ENCODE measurements at places on chromosomes 6 and 20. TPM values are rescaled to one million over a fixed set of nuclear protein-coding genes. Genes with fewer than 3 reads are reported as not detected.

- DNase-seq: no peak
These were observed 6.0 kb downstream of the TAP2 start for GRCh38 chr6:32832535-32832934.

DNA sequence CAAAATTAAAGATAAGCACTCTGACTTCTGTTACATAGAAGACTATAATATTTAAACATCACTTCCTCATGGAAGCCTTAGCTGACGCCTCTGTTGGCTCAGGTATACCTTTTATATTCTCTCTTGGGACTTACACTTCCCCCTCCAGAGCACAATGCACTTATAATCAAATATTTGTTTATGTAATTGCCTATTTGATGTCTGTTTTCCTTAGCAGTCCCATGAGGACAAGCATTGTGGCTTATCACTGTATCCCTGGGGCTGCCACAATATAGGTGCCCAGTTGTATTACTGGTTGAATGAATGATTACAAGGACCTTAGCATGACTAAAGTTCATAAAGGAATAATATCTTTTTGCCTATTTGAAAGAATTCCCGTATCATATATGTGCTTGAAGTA, 186.7 kb upstream of the VGLL2 start:
- no peak for DNase-seq

DNA sequence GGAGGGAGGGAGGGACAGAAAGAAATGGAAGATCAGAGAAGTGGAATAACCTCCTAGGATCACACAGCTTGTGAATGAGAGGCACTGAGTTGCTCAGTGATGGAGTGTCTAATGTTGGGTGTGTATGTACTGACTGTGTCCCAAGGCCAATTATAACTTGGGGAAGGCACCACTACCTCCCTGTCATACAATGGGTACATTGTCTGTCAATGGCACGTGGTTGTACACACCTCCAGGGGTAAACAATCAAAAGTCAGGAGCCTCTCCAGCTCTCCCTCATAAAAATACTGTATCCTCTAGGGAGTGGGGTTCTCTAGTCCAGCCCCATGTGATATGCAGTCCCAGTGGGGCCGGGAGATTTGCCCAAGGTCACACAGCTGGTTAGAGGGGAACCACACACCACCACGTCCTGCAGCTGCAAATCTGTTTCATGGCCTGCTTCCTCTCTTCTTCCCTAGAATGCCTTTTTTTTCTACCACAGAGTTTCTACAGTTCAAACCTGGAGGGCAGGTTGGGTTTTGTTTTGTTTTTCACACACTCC, 112.5 kb downstream of the SNX5 start:
- no peak for DNase-seq

DNA sequence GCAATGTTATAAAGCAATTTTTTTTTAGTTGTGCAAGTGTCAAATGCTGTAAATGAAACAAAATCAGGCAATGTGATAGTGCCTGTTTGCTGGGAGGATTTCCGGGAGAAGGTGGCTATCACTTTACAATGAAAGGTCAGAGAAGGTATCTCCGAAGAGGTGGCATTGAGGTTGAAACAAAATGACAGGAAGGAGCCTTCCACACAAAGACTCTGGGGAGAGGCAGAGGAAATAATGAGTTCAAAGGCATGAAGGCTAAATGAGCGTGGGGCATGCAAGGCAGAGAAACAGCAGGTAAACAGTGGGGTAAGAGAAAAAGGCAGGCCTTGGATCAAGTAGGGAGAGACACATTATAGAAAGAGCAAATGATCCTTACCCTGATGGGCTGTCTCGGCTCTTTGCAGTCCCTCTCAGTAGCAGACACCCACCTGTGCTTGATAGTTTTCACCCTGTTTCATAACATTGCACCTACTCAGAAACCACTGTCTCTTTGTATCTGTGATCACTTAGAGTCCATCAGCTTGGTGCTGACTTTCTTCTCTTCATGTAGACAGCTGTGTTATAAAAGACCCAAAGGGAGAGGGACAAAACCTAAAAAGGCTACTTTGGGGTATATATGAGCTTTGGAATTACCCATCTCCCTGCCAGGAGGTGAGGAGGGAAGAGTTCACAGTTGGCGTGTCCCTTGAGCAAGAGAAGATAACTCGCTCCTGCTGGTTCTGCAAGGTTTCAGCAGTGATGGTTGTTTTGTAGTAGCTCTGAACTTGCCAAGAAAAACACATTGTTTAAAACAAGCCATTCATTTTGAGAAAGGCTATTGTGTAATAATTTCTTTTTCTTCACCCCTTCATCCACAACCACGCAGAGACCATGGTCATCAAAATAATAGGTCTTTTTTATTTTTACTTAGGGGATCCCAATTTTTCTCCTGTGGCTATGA, 22.3 kb downstream of the NRN1 start:
- no peak for DNase-seq

Gene CPXM1
- 3.8 TPM for total RNA-seq

- DNase-seq: peak; percentile 79
These were observed 210.8 kb downstream of the ARHGAP18 start for GRCh38 chr6:129498950-129499842.

DNA sequence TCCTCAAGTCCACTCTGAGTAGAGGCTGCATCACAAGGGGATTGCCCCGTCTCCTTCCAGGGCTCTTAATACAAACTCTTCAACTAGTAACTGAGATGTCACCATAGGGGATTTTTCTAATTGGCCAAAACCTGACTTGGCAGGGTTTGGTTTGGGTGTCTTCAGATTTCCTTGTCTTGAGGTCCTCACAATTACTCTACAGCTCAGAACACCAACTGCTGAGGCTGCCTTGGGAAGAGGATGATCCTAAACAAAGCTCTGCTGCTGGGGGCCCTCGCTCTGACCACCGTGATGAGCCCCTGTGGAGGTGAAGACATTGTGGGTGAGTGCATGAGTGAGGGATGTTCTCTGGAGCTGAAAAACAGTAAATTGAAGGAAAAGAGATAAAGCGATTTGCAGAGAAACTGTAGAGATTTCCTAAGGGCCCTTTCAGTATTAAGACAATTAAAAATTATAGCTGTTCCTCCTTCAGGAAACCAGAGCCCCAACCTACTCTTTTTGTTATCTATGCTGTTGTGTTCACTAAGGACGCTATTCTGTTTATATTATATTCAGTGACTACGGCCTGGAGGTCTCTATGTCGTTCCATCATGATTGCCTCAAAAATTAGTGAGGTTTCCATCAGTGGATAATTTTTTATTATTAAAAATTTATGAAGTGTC, at the start of gene HLA-DQA1:
Gene HLA-DQA1, plus strand, starts transcription at position 188 of the 662 bp plus-strand sequence. Its CDS starts 53 bp downstream, at position 241.
- no peak for DNase-seq

DNA sequence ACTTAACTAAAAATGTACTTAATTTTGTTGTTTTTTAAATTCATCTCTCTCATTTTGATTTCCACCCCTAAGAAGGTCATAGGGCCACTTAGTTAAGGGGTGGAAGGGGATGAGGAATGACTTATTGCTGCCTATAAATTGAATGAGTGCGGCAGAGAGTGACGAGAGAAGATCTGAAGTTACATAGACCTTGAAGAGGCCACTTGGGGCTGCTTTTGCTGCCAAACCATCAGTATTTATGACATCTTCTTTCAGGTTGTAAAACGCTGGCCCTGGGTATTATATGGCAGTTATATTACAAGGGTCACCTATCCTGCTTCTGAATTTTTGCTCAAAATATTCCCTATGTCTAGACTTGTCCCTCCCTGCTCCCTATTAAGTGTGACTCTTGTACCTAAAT, 119.6 kb upstream of the RIMS1 start:
- no peak for DNase-seq

- DNase-seq: no peak
These were observed 121.9 kb upstream of the BTN3A2 start for GRCh38 chr6:26243132-26243531.

GRCh38 chr6:13679996-13680395, 31.6 kb downstream of the RANBP9 start:
- DNase-seq: no peak

GRCh38 chr20:41428285-41428684, 61.7 kb upstream of the EMILIN3 start:
- DNase-seq: peak; percentile 11

DNA sequence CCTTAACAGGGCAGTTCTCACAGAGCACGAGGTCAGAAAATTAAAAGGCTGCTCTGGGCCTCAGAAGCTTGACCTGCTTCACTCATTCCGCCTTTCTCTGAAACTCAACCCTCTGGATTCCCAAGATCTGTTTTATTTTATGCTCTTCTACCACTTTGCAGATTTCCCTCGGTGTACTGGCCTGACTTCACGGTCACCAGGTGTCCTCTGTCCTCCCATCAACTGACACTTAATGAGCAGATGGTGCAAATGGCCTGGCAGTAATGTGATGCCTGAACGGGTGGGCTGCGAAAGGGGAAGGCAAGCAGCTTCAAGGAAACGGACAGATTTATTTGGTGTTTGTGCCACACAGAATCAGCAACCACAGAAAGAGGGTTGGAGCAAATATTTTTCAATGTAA, 169.7 kb upstream of the TFAP2D start:
- DNase-seq: no peak

DNA sequence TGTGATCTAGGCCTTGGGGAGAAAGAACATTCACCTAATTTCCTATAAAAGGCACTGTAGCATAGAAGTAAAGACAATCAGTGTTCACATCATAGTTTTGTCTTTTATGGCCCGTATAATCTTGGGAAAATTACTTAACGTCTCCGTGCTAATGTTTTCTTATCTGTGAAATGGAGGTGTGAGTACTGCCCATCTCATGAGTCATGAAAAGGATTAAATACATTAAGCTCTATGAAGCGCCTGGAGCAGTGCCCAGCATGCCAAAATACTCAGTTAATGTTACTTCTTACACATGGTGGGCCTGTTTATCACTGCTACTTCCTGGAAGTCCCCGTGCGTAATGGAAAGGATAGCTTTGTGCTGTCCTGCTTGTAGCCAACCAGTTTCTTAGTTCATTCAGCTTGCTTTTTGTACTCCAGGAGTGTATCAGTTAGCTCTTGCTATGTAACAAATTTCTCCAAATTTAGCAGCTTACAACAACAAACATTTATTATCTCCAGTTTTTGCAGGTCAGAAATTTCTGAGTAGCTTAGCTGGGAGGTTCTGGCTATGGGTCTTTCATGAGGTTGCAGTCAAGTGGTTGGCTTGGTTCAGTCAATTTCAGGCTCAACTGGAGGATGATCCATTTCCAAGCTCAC, 103.6 kb upstream of the BMP2 start:
- no peak for DNase-seq

Gene RMND1
- 36.4 TPM for total RNA-seq

DNA sequence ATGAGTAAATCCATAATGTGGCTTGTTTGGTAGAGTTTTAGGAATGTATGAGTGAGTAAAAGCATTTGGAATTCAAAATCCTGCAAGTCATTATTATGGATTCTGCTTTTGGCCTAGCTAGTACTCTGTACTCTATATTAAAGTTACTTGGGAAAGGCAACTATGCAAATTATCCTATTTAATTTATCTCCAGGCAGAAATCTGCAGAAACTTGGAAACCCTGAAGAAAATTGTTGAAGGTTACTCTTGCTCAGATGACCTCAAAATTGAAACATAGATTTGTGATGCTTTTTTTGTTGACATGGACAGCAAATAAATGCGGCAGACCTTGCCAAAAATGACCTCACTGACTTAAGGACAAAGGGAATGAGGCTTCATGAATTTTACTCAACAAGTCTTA, 477.1 kb upstream of the EYS start:
- DNase-seq: peak; percentile 1

- no peak for DNase-seq
These were observed 20.2 kb upstream of the TNFAIP3 start for GRCh38 chr6:137846772-137847313.

DNA sequence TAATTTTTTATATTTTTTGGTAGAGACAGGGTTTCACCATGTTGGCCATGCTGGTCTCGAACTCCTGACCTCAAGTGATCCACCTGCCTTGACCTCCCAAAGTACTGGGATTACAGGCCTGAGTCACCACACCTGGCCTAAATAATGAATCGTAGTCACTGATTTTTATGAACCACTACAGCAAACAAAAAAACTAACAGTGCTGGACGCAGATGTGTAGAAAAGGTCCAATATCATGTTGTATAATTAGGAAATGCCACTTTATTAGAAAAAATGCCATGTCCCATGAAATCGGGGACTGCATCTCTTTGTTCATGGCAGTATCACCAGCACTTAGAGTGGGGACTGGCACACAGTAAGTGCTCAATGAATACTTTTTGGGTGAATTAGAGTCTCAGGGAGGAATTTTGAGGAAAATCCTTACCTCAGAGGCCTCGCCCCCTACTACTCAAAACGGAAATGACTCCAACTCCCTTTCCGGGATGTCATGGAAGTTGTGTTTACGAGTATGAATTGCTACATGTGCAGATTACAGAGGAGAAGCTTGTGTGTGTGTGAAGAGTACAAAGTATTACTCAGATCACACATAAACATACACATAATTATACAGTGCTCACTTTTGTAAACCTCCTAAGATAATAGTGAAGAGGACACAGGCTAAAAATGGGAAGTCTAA, 43.6 kb upstream of the FAM50B start:
- peak; percentile 65 for DNase-seq

- DNase-seq: no peak
These were observed 40.6 kb downstream of the CGA start for GRCh38 chr6:87054143-87054833.

GRCh38 chr20:13995086-13995665, at the start of gene MACROD2:
TSS of gene MACROD2 (plus strand) at chr20:13995516.
- DNase-seq: peak; percentile 76

DNA sequence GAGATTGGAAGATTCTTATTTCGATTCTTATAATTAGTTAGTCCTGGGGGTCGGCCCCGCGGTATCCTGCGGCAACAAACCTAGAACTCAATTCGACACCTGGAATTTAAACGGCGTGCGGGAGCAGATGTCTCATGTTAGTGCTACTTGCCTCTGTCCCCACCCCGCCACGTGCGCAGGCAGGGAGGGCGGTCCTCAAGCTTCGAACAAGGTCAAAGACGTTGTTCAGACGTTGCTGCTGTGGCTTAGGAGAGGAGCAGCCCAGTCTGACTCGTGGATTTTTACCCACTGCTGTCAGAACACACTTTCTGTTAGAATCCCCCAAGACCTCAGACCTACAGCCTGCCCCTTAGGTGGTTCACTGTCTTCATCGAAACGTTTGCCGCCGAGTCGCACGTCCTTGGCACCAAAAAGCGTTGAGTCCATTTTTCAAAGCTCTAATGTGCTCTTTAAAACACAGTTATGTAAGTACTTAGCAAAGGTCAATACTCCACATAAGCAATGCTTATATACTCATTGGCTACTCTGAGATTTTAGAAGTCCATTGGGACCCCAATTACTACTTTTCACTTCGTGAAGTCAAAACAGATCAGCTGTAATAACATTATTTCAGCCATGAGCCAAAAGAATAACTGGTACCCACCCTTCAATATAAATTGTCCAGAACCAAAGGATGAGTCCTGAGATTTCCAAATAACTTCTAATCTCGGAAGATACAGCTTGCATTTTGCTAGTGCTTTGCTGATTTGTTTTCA, 2.7 kb upstream of the C6orf62 start:
- DNase-seq: no peak

DNA sequence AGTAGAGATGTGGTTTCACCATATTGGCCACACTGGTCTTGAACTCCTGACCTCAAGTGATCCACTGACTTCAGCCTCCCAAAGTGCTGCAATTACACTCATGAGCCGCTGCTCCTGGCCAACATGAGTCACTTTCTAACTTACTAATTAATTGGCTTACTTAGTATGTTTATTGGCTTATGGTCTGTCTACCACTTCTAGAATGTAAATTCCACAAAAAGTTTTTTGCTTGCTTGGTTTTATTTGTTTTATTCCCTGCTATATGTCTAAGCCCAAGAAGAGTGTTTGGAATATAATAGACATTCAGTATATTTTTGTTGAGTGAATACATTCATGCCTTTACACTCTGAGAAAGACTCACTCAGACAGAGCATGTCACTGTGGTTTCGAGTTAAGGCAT, 86.0 kb downstream of the SAMD3 start:
- DNase-seq: no peak

Gene SLC22A2
- not detected for total RNA-seq

Gene ZNF343
- total RNA-seq: 9.7 TPM

- no peak for DNase-seq
These were observed 35.6 kb downstream of the TBC1D7 start for GRCh38 chr6:13292774-13293173.

Gene PRKN
- total RNA-seq: 2.0 TPM

Data from fibroblast of the aortic adventitia (primary cell).